Right ventricle myocardium inferior (tissue), 1 donor: ENCODE measurements at places on chromosomes 12 and 14.

DNA sequence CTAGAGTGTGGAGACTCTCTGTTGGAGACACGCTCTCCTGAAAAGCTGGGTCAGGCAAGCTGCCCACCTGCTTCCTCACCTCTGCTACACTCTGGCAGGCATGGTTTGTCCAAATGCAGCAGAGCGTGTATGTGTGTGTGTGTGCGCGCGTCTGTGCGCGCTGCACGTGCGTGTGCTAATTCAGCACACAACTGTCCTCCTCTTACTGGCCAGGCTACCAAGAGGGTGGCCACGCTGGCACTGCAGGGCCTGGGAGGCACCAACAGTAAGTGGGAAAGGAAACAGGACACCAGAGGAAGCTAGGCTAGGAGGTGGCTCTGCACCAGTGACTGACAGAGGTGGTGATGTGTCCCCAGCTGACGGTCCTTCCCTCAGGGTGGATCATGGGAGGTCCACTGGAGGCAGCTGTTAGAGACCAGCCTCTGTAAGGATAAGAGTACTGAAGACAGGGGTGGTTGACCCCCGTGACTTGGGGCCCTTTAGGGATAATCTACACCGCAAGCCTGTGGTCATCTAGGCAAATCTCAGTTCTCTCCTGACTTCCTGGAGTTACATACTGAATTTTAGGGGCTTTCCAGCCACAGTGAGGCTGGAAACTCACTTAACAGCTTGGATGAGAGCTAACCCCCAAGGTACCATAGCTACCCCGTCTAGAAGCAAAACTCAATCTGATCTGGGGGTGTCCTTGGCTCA, 15.6 kb upstream of the TFCP2 start:
- no peak for DNase-seq

DNA sequence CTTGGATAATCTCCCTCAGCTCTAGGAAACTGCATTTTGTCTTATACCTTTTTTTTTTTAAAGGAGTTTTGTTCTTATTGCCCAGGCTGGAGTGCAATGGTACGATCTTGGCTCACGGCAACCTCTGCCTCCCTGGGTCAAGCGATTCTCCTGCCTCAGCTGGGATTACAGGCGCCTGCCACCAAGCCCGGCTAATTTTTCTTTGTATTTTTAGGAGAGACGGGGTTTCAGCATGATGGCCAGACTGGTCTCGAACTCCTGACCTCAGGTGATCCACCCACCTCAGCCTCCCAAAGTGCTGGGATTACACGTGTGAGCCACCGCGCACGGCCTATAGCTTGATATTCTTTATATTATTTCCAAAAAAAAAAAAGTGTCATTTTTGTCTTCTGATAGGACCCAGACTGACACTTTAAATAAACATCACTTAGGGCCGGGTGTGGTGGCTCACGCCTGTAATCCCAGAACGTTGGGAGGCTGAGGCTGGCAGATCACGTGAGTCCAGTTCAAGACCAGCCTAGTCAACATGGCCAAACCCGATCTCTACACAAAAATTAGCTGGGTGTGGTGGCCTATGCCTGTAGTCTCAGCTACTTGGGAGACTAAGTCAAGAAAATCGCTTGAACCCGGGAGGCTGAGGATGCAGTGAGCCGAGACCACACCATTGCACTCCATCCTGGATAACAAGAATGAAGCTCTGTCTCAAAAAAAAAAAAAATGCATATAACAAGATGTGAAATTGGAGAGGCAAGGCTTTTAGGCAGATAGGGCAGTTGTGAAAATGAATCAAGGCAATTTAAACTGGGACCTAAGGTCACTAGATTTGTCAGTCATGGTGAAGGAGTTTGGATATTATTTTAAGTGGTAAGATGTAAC, 18.4 kb downstream of the SLC2A3 start:
- no peak for DNase-seq

GRCh38 chr12:116856729-116857128, 24.5 kb downstream of the HRK start:
- no peak for DNase-seq

- DNase-seq: no peak
These were observed 52.2 kb downstream of the LRP6 start for GRCh38 chr12:12214635-12215131.

- no peak for DNase-seq
These were observed 750.9 kb upstream of the STXBP6 start for GRCh38 chr14:25800841-25801240.

GRCh38 chr12:40065636-40066035, 40.2 kb downstream of the SLC2A13 start:
- no peak for DNase-seq
